Cerebellum (tissue), 4 donors: ENCODE measurements at places on chromosomes 11 and 22. TPM values are rescaled to one million over a fixed set of nuclear protein-coding genes. Genes with fewer than 3 reads are reported as not detected.

DNA sequence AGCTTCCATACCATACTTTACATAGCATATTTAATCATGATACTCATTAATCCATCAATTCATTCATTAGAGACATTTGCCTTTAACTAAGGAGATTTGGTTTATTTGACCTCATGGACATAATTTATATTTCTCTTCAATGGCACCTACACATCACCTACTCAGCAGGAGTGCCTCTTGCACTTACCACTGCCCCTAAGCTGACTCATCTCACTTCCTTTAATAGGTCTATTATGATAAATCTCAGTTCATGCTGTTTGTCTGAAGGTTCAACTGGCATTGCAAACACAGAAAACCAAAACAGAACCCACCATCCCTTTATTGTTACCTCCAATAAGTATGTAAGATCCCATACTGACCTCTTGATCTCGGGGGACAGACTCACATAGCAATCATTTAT, 186.7 kb downstream of the LUZP2 start:
- no peak for DNase-seq

- DNase-seq: no peak
Measured at GRCh38 chr22:19360300-19360792, 68.8 kb upstream of the CLTCL1 start.

Gene CCDC73
- 0.36 TPM for total RNA-seq

Gene DCDC1
- 54.1 TPM for total RNA-seq
